ENCODE measurements at places on chromosomes 7 and 10. TPM values are rescaled to one million over a fixed set of nuclear protein-coding genes. Genes with fewer than 3 reads are reported as not detected.

EVX1 gene
- not detected for total RNA-seq

OR2A42 gene
- total RNA-seq: not detected

ECHDC3 gene
- 12.5 TPM for total RNA-seq

GPR146 gene
- 6.2 TPM for total RNA-seq

MBL2 gene
- not detected for total RNA-seq

PLA2G12B gene
- total RNA-seq: not detected

ELN gene
- total RNA-seq: not detected

PTF1A gene
- not detected for total RNA-seq

DNA sequence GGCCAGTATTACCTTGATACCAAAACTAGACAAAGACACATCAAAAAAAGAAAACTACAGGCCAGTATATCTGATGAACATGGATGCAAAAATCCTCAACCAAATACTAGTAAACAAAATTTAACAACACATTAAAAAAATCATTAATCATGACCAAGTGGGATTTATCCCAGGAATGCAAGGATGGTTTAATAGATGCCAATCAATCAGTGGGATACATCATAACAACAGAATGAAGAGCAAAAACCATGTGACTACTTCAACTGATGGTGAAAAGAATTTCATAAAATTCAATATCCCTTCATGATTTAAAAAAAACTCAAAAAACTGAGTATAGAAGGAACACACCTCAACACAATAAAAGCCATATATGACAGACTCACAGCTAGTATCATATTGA lies 25.2 kb upstream of the UBN2 start:
- DNase-seq: no peak

DNA sequence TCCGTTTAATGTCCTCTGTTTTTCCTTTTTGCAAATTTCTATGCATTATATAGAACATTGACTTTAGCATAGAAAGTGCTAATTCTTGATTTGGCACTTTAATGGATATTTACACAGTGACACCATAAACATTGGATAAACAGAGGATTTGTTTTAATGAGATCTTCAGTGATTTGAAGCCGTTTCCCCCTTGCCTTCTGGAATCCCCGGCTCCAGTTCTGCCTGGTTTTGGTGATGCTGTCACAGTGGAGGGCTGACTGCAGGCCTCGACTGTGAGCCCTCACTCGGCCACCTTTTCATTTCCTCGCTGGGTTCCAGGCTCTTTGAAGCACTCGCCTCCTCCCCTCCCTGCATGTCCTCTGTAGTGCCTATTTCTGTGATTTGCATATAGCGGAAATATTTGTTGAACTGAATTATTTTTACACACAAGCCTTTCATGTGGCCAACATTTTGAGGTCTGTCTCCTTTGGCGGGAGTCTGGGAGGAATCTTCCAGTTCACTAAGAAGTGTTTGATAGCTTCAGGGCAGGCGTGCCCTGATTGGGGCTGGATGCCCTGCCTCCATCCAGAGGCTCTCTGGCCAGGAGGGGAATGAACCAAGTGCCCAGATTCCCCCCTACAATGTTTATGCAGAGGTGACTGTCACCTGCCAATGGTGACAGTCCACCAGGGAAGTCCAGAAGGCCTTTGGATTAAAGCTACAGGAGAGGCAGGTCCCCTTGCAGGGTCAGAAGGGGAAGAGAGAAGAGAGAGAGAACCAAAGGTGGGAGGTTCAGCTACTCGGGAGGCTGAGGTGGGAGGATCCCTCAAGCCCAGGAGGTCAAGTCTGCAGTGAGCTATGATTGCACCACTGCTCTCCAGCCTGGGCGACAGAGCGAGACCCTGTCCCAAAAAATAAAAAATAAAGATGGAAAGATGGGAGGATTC lies 67.5 kb downstream of the CUX1 start:
- no peak for DNase-seq

- DNase-seq: no peak
These were observed 41.6 kb downstream of the HK1 start for GRCh38 chr10:69319841-69320316.

- DNase-seq: no peak
These were observed 17.2 kb downstream of the BAMBI start for GRCh38 chr10:28694530-28694929.

- no peak for DNase-seq
These were observed 41.7 kb upstream of the EZH2 start for GRCh38 chr7:148925836-148926235.

DNA sequence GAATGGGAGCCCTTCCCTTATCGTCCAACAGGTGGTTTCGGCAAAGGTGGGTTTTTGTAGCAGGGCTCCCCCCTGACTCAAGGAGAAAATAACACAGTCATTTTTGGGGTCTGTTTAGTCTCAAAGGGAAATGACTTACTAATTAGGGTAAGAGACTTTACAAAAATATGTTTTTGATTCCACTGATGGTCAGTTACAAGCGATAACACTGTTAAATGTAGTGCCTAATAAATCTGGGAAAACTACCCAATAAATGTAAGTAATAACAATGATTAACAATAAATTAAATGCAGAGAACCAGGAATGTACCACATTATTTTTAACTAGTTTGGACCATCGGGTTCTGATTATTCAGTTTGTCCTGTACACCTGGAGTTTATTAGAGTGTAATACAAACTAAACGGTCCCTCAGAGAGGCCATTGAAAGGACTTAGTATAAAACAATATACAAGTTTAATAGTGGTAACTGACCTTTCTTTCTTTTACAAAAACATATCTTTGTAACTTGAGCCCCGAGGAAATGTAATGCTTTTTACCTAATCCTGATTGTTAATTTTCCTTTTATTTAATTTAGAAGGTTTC lies 216.2 kb upstream of the HABP2 start:
- no peak for DNase-seq

DNA sequence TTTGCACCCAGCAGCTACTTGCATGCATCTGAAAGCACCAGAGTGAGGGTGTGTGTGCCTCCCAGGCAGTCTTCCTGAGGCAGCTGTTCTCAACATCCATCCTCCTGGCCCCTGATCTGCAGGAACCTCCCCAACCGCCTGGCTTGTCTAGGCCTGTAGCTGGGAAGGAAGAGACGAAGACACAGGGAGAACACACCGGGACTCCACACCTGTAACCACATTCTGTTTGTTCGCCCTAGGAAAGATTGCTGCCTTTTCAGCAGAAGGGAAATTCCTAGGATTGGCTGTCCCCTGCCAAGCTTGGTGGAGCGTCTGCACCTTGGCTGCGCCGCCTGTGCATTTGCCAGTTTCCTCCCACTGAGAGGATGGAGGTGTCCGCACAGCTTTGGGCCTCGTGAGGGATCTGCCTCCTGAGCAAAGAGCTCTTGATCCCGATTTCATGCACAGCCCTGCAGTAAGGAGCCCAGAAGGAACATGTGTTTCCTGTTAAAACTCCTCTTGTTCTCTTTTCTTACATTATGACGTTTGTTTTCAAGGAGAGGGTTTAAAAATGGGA lies 154.6 kb downstream of the TPST1 start:
- no peak for DNase-seq

DNA sequence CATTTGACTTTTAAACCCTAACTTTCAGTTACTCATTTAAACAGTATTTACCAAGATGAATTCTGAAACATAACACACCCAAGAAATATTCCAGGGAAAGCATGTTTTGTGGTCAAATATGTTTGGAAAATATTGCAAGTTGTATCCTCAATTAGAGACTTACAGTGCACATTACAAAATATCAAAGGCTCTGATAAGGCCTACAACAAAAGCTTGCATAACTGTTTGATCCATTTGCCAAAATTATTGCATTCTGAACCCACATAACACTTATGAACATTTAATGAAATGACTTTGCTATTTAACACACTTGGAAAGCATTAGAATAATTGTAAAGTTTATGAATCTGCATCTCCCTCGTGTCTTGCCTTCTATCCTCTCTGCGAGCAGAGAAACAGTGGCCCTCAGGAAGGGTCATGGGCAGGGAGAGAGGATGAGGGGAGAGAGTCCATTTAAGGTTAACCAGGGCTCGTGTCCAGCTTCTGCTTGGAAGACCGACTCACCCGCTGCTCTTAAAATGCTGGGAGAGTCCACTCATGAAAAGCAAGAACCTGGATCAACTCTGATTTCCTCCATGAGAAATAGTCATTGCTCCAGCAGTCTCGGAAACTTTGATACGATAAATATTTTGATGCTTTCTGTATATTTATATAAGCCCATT lies 408.2 kb upstream of the ZMIZ1 start:
- no peak for DNase-seq
